Activated T-cell treated with anti-CD3 and anti-CD28 coated beads, Interleukin-2, amount 50 U/mL, for 72 hours (primary cell): ENCODE measurements at places on chromosomes 4 and X. TPM values are rescaled to one million over a fixed set of nuclear protein-coding genes. Genes with fewer than 3 reads are reported as not detected.

MAGEA2B gene
- not detected for total RNA-seq

- no peak for DNase-seq
Observed at GRCh38 chr4:141439223-141439622, 197.2 kb upstream of the IL15 start.

DNA sequence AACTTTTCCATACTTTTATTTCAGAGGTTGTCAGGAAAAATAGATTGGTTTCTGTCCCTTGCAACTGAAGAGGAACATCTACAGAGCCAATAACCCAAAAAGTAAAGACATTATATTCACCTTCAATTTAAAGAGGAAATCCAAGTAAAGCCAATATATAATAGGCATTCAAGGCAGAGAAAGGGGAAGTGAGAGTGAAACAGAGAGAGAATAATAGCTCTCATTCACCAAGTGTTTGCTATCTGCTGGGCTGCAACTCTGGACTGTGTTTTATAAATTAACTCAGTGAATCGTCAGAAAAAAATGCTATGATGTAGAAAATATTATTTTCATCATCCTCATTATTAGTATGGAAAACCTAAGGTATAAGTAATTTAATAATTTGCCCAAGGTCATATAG lies 448.5 kb downstream of the TRAM1L1 start:
- DNase-seq: no peak

- no peak for DNase-seq
Observed at GRCh38 chr4:187618701-187619281, 376.8 kb upstream of the ZFP42 start.

STARD8 gene
- 1.1 TPM for total RNA-seq

SMAD1 gene
- total RNA-seq: 3.1 TPM

DNA sequence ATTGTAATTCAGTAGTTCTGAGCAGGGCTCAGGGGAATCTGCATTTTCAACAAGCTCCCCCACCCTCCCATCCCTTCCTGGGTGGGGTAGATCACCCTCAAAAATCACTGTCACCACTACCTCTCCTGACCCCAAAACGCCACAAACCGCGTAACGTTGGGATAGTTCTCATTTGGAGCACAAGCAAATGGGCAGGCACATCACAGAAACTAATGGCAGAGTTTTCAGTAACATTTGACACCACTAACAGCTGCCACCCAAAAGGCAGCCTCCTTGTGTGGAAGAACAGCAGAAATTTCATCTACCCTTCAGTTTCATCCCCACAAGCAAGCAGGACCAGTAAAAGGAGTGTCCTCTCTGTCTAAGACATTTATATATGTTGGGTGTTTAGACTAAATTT lies 132.7 kb downstream of the PALLD start:
- DNase-seq: no peak

FGA gene
- not detected for total RNA-seq

FRG1 gene
- 75.4 TPM for total RNA-seq

DNA sequence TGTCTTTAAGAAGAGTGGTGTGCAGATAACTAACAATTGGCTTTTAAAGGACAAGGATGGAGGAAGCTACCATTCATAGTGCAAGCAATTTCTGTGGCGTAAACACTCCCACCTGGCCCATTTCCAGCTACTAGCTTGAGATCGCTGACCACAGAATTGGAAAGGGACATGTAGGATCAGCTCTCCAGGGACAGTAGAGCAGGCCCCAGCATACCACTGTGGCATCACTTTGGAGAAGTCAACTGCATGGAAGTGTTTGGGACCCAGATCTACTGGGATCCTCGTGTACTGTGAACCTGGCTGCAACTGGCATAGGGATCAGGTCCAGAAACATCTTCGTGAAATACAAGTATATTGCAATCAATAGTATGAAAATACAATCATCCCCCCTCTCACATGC lies 515.0 kb downstream of the INPP4B start:
- no peak for DNase-seq

GRCh38 chrX:30312858-30313257 lies 3.7 kb upstream of the NR0B1 start:
- DNase-seq: no peak

DNA sequence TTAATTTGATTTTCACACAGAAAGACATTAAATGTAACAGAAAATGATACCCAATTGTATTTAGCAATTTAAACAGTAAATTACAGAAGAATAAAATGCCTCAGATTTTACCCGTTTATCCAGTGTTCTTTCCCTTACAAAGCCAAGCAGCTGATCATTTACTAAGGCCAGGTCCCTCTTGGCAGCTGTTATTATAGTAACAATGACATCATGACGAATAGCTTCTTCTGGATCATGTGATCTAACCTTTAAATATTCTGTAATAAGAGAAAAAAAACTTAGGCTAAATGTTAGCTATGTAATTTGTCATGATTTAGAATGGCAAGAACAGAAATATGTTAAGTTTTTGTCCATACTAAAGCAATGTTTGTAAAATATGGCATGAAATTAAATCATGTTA lies 69.4 kb downstream of the PDS5A start:
- no peak for DNase-seq

CXCL11 gene
- not detected for total RNA-seq

DNA sequence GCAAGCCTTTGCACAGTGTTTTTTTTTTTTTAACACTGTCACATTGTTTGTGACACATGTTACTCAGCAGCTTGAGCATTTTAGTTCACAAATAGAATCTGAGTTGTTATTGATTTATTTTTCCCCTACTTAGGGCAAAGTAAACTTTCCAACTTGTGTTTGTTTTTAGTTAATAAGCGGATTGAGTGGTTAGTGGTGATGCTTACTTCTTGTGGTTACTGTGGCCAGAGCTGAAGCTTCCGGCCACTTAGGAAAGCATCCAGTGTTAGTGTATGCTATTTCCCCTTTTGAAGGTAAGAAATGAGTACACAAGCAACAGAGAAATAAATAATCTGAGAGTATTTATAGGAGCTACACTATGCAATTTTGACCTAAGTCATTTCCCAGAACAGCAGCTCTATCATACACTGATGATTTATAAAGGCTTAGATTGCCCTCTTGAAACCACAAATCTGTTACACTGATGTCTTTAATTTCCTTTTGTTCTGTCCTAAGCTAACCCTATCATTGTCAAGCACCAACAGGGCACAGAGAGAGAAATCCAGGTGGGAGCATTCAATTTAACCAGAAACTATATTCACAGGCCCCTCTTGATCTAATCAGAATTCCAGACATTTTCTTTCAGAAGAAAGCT lies 2464.6 kb downstream of the PCDH7 start:
- DNase-seq: no peak

- no peak for DNase-seq
Observed at GRCh38 chr4:176236946-176237345, 32.1 kb downstream of the ASB5 start.

DNA sequence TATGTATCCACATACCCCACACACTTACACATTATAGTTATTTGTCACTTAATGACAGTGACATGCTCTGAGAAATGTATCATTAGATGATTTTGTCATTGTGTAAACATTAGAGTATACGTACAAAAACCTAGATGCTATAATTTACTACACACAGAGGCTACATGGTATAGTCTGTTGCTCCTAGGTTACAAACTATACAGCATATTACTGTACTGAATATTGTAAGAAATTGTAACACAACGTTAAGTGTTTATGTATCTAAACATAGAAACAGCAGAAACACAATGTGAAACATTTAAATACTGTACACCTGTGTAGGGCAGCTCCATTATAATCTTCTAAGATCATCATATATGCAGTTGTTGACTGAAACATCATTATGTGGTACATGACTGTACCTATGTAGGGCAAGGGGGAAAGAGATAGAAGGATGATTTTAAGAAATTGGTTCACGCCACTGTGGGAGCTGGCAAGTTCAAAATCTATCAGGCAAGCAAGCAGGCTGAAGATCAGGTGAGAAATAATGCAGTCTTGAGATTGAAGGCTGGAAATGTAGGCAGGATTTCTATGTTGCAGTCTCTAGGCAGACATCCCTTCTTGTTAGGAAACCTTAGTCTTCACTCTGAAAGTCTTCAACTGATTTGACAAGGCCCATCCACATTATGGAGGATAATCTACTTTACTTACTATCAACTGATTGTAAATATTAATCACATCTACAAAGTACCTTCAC lies 78.0 kb upstream of the CPEB2 start:
- DNase-seq: no peak

ZCCHC12 gene
- total RNA-seq: not detected

GRCh38 chr4:29619168-29619567 lies 1101.0 kb upstream of the PCDH7 start:
- no peak for DNase-seq

DNA sequence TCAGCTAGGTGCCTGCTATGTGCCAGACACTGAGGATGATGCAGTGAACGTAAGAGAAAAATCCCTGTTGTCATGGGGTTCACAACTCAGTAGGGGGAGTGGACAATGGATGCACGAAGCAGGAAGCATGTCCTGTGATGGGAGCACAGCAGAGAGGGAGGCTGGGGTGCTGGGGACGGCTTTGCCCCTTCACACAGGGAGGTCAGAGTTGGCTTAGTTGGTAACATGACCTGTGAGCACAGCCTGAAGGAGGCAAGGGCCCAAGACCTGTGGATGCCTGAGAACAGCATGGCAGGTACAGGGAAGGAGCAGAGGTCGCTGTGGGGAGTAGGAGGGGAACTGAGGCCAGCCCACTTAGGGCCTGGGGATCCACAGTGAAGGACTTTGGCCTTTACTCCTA lies 109.4 kb downstream of the STK32B start:
- DNase-seq: no peak

- DNase-seq: no peak
Observed at GRCh38 chrX:46216406-46216805, 328.8 kb downstream of the ZNF674 start.

GRCh38 chrX:39762266-39762841 lies 335.4 kb downstream of the BCOR start:
- DNase-seq: no peak
